ENCODE measurements at places on chromosomes 11 and 22. TPM values are rescaled to one million over a fixed set of nuclear protein-coding genes. Genes with fewer than 3 reads are reported as not detected.

CCDC87 gene
- 0.27 TPM for total RNA-seq

STARD10 gene
- 15.9 TPM for total RNA-seq

FUT4 gene
- total RNA-seq, result 7.9 TPM

DNAJB7 gene
- not detected for total RNA-seq

OR51D1 gene
- not detected for total RNA-seq

ALX4 gene
- not detected for total RNA-seq

PANX2 gene
- 1.7 TPM for total RNA-seq

BIRC3 gene
- 191 TPM for total RNA-seq

SEPTIN3 gene
- 0.33 TPM for total RNA-seq

OR52E8 gene
- total RNA-seq, result not detected

TCF20 gene
- total RNA-seq, result 68.2 TPM

SCGB1D2 gene
- not detected for total RNA-seq

POU2AF2 gene
- not detected for total RNA-seq

SERPIND1 gene
- not detected for total RNA-seq

OR51B2 gene
- not detected for total RNA-seq

GRCh38 chr11:43298397-43298796, 13.4 kb upstream of the API5 start:
- no peak for DNase-seq

GRCh38 chr11:23780231-23780630, 716.6 kb upstream of the LUZP2 start:
- DNase-seq, result no peak

DNA sequence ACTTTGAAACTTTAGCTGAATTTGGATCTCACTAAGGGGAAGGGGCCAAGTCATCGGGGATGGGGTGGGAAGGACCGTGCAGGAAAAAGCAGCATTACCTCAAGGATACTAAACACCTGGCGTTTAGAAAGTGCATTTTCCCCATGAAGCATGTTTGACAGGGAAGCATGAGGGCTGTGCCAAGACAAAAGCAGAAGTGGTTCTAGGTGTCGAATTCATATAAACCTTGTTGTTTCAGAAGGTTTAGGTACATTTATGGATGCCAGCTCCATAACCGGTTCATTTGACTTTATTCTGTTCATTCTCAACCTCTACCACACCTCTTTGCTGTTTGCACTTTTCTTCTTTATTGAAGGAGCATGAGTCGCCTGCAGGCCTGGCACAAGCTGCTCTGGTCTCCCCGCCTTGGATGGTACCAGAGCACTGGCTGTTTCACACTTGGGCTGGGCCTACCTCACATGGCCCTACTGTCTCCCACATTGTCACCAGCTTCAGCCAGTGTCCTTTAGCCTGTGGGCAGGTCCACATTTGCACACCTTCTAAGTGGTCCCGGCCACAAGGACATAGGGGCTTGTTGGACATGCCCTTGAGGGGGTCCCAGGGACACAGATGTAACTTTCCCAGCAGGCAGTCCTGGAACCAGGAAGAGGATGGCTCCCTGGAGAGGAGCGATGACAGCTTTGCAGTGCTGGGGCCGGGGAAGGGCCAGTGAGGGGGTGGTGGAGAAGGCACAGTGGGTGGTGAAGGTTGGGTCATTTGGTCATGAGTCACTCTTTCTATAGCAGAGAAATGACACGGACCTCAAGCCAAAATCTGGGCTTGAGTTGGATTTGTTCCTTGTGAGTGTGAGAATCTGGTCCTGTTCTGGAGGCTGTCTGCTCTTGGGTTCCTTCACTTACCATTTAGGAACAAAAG, 3.2 kb upstream of the ST14 start:
- DNase-seq, result no peak

GRCh38 chr11:13047884-13048283, 38.8 kb downstream of the RASSF10 start:
- no peak for DNase-seq

DNA sequence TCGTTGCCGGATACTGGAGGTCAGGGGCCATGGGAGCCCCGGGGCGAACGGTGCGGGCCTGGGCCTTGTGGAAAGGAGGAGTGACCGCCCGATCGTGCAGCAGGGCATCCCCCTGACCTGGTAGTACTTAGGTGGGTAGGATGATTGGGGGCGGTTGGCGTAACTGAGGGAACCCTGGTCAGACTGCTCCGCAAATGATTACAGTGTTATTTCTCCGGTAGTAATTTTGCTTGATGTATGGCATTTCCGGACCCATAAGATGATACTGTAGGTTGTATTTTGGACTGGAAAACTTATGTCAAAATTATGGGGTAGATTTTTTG, 762 bp downstream of the MTMR3 start:
- no peak for DNase-seq

GRCh38 chr11:7833527-7833926, 36.8 kb upstream of the OR5P2 start:
- no peak for DNase-seq

GRCh38 chr11:37364246-37364839, 766.3 kb upstream of the RAG2 start:
- no peak for DNase-seq

GRCh38 chr11:31798057-31798553, 13.0 kb downstream of the PAX6 start:
- no peak for DNase-seq

DNA sequence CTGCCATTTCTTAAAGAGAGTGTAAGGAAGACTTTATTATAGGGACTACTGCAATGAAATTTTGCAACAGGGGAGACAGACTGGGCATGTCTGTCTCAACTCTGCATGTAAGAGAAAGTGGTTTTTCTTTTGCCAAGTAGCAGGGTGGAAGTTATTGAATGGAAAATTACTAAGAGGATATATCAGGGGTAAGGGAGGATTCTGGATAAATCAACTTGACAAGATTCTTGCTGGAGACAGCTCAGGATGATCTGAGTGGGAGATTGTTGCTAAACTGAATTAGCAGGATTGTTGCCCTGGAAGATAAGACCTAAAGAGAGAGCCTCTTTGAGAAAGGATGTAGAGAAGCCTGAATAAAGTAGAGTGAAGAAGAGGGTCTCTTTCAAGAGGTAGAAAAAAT, 145.8 kb downstream of the LUZP2 start:
- no peak for DNase-seq

DNA sequence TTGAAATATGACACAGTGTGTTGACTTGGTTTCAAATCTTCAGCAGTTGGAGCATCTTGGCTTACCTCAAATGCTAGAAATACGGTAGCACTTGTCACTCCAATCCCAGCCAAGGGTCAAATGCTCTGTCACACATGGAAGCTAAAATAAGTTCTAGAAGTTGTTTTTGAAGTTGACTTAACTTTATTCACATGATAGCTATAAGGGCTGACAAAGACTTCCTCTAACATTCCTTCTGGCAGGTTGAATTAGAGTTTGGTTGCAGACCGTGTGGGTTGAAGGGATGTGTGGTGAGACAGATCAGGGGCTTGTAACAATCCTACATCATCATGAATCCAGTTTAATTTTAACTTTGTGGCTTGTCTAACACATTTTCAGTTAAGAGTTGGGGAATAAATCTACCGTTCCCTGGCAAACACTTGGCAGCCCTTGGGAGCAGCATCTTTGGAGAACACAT, 4.6 kb downstream of the SLN start:
- no peak for DNase-seq

- no peak for DNase-seq
Measured at GRCh38 chr11:79536155-79536917, 95.5 kb upstream of the TENM4 start.

DNA sequence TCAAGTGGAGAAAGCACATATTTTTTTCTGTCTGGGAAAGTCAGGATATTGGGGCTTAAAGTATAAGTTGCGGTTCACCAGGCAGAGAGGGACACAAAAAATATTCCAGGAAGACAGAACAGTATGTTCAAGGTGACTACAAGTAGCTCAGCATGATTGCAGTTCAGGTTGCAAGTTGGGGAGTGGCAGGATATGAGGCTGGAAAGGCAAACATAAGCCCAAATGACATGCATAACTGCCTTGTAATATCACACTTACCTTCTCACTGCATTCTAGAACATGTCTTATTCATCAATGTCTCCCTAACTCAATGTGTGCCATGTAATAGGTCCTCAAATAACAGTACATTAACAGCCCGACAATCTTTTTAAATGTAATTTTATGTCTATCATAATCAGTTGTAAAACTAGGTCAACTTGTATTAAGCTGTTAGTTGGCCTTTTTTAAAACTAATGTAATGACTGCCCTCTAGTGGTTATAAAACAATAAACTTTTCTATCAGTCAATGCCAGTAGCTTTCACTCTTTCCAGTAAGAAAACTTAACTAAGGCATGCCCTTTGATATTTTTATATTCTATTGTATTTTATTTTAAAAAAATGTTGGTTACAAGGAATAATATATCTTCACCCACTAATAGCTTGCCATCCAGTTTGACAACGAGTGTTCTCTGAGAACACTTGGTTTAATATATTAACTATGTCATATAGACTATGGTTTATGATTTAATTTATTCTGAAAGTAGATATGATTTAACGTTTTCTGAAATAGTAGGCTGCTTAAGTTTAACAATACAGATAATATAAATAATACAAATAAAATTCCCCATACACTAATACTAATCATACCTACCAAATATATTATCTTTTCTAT, 39.4 kb upstream of the CFAP300 start:
- peak; percentile 36 for DNase-seq

- DNase-seq, result no peak
Measured at GRCh38 chr11:116454020-116454645, 318.7 kb downstream of the BUD13 start.

DNA sequence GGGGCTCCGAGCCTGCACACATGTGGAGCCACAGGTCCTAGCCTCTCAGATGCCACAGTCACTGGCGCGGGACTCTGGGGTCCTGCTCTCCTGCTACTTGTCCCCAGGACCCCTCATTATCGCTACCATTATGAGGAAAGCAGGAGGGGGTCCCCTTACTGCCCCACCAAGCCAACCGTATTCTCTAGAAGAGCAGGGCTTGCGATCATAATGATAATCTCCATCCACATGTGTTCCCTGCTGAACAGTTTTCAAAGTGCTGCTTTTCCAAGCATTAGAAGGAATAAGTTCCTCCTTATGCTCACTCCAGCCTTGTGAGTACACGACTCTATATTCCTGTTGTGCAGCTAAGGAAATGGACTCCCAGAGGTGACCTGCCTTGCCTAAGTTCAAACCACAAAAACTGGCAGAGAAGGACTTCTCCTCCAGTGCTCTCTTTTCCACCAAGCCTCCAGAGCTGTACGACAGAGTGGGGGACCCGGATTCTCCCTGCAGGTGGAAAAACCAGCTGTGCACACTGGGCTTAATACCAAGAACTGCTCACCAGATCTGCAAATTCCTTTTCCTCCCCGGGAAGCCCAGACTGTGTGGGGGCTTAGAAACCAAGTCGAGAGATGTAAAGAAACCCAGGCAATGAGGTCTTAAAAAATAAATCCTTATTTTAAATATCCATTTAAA, 92.8 kb upstream of the DRD2 start:
- DNase-seq, result no peak

- no peak for DNase-seq
Measured at GRCh38 chr11:27723687-27724086, 23.4 kb upstream of the BDNF start.

- no peak for DNase-seq
Measured at GRCh38 chr11:76424891-76425290, 19.9 kb upstream of the EMSY start.

GRCh38 chr11:109309153-109309552, 112.8 kb upstream of the C11orf87 start:
- no peak for DNase-seq

DNA sequence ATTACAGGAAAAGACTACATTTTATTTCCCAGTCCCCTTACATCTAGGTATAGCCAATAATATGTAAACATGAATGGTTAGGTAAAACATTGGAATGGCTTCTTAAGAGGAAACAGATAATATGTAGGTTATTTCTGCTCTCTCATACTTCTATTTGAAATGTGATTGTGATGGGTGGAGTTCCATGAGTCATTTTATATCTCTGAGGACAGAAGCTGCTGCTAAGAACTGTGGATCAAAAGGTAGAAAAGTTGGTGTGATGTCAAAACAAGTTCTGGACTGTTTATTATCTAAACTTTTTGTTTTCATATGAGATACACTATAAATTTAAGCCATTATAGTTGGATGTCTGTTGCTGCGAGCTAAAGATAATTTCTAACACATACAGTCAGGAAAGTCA, 799.4 kb upstream of the TENM4 start:
- DNase-seq, result no peak

DNA sequence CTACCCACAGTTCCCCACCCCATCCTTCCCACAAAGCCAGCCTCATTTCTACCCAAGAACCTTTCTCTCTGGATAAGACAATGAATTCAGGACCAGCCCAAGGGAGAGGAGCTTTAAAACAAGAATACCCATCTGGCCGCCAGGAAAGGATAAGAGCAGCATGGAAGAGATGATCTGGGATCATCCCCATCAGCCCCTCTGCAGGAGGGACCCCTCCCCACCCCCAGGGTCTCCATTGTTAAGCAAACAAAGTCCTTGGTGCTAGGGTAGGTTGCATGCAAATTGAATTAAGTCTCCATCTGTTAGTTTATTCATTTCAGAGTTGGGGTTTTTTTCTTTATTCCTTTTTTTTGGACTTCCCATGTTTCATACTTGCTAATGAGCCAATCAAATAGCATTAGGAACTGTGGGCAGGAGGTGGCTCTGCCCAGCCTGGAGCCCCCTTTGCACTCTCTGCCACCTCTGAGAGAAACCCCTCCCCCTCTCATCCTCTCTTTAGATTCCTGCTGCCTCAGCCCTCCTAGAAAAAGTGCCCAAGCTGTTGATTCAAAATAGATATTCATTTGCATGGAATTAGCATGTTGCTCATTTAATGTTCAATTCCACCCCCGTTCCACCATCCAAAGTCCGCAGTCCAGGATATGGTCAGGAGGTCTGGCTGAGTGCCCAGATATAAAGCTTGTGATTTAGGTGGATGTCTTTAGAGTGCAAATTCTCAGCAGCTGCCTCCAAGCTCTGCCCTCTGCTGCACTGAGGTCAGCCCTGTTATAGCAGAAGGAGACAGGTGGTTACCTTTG, 138.5 kb upstream of the NCAM1 start:
- DNase-seq, result no peak

DNA sequence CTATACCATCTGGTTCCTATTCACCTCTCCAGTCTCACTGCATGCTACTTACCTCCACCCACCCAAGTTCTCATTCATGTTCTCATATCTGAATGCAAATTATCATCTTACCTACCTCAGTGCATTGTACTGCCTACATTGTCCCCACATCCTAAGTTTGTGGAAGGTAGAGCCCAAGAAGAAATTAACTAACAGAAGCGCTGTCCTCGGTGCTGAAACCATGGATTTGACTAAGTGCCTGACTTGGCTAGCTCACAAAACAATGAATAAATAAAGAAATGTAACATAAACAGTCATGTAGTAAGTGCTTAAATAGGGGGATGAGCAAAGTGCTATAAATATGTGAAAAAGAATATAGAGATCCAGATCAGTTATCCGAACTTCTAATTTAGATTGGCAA, 63.2 kb downstream of the GRIA4 start:
- no peak for DNase-seq

- DNase-seq, result no peak
Measured at GRCh38 chr22:42651134-42651533, 1.9 kb upstream of the CYB5R3 start.

DNA sequence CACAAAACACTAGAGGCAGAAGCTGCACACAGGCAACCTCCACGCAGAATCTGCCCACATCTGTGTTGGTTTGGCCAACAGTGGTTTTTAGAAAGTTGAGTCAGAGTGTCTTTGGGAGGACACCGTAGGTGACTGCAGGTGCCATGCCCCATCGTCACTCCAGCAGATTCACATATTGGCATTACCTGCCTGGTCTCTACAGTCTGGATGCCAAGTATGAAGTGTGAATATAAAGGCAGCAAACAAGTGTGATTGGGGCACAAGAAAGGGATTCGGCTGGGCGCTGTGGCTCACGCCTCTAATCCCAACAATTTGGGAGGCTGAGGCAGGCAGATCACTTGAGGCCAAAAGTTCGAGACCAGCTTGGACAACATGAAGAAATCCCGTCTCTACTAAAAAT, 11.0 kb upstream of the FXYD2 start:
- peak; percentile 18 for DNase-seq
